Stimulated activated CD4-positive, alpha-beta T cell treated with anti-CD3 and anti-CD28 coated beads, Interleukin-4, amount 100 ng/mL, for 48 hours (primary cell): ENCODE measurements at places on chromosomes 3 and 15.

DNA sequence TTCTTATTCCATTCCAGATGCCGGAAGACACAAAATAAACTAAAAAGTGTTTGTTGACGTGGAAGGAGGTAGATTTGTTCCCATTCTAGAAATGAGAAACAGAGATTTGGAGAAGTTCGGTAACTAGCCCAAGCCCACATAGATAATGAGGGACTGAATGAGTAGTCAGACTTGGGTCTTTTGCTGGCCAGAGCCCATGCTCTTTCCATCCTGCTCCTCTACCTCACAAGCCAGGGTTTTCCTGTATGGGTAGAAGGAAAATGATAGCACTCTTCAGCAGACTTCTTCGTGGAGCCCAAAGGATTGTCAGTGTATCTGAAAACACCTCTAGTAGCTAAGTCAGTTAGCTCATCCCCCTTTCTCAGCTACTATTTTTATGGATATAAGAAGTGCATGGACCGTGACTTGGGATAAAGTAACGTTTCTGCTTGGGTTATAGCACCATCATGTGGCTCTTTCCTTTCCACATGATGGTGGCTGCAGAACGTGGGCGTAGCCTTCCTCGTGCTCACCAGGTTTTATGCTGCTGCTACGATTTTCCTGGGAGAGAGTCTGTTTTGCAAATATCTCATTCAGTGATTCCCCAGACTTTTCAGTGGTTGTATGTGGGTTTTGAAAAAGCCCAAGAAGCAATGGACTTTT is 84.6 kb downstream of the DGKG start:
- DNase-seq: no peak

DNA sequence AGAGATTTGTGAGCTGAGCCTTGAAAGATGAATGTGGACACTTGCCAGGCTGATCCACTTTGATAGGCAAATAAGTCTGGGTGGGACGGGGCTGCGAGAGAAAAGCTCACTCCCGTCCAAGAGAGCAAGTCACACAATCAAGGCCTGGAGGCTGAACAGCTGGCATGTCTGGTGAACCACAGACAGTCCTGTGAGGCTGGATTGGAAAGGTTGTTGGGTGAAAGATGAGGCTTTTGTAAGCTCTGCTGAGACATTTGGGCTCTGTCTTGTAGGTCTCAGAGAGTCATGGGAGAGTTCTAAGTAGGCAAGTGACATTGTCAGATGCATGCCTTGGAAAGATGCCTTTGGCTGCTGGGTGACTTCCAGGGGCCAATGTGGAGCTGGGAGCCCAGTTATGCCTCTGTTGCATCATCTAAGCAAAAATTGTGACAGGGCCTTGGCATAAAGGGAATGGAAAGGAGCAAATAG is 38.5 kb downstream of the RPLP1 start:
- DNase-seq: no peak

DNA sequence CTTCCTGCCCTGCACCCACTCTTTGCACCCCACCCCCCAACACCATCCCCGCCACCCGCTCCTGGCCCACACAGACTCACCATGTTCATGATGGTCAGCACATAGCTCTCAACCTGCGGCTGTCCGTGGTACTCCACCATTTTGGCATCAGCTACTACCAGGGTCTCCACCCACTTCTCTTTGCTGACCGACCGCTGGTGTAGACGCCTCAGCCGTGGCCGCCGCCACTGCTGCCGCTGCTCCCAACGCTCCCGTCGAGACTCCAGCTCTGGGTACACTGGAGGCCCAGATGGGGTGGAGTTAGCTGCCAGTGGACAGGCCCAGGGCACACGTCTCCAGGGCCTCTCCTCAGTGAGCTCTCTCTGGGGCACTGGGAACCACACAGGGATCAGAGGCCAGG is 14.8 kb downstream of the ADAMTS7 start:
- DNase-seq: no peak

DNA sequence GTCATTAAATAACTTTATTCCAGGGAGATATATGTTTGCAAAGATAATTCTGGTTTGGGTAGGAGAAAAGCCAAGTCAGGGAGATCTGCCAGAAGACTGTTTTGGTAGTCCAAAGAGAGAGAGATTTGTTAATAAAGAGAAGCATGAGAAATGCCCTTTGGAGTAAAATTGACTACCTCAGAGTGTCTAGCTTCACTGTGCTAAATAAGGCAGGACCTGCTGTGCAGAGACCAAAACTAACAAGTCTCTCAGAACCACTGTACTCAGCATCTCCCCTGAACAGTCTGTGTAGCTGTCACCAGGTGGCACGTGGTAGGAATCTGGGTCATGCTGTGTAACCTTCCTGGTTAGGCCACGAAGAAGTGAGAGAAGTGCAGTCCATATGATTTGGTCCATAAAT is 31.6 kb upstream of the SLC35G2 start:
- no peak for DNase-seq

DNA sequence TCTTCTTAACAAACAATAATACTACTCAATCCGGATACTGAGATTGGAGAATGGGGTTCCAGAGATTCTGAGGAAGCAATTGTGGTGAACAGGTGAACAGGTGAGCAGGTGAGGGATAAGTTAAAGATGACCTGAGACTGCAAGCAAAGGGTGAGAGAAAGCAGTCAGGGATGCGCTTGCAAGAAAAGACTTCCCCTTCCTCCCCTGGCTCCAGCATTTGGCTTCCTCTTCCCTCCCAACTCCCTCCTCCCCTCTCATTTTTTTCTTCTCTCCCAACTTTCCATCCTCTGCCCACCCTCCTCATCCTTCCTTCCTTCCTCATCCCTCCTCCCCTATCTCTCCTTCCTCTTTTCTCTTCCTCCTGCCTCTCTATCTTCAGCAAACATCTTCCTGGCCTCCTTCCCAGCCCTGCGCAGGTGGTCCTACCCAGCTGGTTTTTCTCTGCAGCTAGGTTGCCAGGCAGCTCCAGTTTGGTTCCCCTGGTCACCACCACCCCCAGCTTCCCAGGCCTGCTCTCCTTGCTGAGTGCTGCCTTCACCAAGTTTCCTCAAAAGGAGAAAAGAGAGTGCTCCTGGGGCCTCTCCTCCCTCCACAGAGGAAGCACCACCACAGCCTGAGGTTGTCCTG is 10.4 kb upstream of the VIPR1 start:
- no peak for DNase-seq

DNA sequence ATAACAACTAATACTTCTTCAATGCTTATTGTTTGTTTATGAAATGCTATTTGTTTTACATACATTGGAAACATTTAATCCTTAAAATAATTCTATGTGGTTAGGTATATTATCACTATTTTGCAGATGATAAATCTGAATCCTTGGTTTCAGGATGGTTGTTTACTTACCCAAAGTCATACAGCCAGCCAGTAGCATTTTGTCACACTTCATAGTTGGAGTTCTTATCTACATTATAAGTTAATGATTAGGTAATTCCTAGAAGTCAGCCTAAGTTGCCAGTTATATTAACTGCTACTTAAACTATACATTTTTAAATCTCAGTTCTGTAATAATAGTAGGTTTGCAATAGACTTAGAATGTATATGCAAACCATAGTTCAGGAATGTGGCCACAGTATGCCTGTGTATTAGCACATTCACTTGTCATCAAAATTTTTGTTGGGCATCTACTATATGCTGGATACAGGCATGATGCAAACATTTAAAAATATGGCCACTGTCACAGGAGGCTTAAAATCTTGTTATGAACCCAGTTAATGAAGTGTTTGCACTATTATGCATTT is 187.9 kb downstream of the UBE2E2 start:
- DNase-seq: no peak

DNA sequence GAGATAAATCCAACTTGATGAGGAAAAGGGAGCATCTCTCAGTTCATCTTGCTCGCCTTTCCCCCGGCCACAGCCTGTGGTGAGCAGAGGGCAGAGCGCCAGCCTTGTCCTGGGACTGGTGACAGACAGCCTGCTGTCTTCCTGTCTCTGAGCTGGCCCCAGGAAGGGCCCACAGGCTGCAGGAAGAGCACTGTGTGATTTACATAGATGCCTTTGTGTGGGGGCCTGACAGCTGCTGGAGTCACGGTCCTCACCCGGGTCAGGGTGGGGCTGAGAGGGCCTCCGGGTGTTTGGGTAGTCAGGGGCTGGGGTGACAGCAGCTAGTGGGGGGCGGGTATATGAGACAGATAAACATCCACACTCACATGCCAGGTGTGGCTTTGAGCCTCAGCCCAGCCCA is 29.3 kb downstream of the PLA2G4D start:
- no peak for DNase-seq

- DNase-seq: no peak
These were observed 54.0 kb upstream of the SLCO2A1 start for GRCh38 chr3:134083626-134084241.
